Right cardiac atrium (tissue), 5 donors: ENCODE measurements at places on chromosomes 7 and 10. TPM values are rescaled to one million over a fixed set of nuclear protein-coding genes. Genes with fewer than 3 reads are reported as not detected.

The PILRA gene
- total RNA-seq = 4.9 TPM

The KNDC1 gene
- 1.3 TPM for total RNA-seq

The OR2A1 gene
- total RNA-seq = not detected

The ENTPD1 gene
- total RNA-seq = 18.5 TPM

The PSMC2 gene
- 120 TPM for total RNA-seq

The PNLIPRP3 gene
- total RNA-seq = not detected

The NCF1 gene
- total RNA-seq = 1.6 TPM

The OIT3 gene
- 0.34 TPM for total RNA-seq

The SGCE gene
- total RNA-seq = 44.6 TPM

The TLX1 gene
- total RNA-seq = 0.09 TPM

The VIPR2 gene
- 9.3 TPM for total RNA-seq

The KCNIP2 gene
- total RNA-seq = 368 TPM

The CTBP2 gene
- 37.6 TPM for total RNA-seq

The CDC14C gene
- not detected for total RNA-seq

The HOXA4 gene
- total RNA-seq = 0.12 TPM

The PDE6C gene
- not detected for total RNA-seq

The EPDR1 gene
- 19.7 TPM for total RNA-seq

The PTCD1 gene
- total RNA-seq = 3.2 TPM

The LBX1 gene
- not detected for total RNA-seq

The CYP3A7 gene
- not detected for total RNA-seq

The EXOC4 gene
- 45.9 TPM for total RNA-seq

The GPR158 gene
- 0.08 TPM for total RNA-seq

The CLDN15 gene
- 2.8 TPM for total RNA-seq

The KCNH2 gene
- total RNA-seq = 163 TPM

The GRID1 gene
- total RNA-seq = 0.40 TPM

The LMBR1 gene
- total RNA-seq = 46.9 TPM

The HMX3 gene
- total RNA-seq = not detected

The ABCC2 gene
- 0.37 TPM for total RNA-seq

The TACR2 gene
- total RNA-seq = 0.46 TPM

The ARHGEF5 gene
- 4.2 TPM for total RNA-seq

The AKR1C1 gene
- 175 TPM for total RNA-seq

The LHPP gene
- 24.9 TPM for total RNA-seq

The VWC2 gene
- total RNA-seq = 3.6 TPM

The GIMAP1 gene
- total RNA-seq = 4.1 TPM

The LRRC17 gene
- 6.7 TPM for total RNA-seq

The GRM3 gene
- total RNA-seq = 0.14 TPM

The PLAC9 gene
- total RNA-seq = 92.2 TPM

The SDHAF3 gene
- total RNA-seq = 19.7 TPM

The PRPF18 gene
- 14.7 TPM for total RNA-seq
